Mesenteric fat pad (tissue), 1 donor: ENCODE measurements at places on chromosomes 6 and 20. TPM values are rescaled to one million over a fixed set of nuclear protein-coding genes. Genes with fewer than 3 reads are reported as not detected.
A peak's percentile ranks its signal among the peaks of the same experiment; 100 is the strongest.

DNA sequence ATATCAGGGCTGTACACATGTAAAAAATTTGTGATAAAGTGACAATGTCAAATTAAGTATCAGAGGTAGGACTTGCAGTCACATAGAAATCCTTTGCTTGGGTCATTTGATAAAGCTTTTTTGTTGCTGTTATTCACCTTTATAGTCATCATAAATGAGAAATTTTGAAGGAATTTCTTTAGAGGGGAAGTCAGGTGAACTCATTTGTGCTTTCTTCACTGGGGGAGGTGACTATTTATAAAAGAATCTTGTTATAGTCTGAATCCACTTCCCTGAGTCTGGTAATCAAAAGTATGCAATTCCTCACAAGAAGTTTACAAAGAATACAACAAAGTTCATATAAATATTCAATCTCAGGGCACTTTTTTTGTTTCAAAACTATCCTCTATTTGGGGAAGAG, 47.7 kb downstream of the FRK start:
- DNase-seq: no peak

GRCh38 chr6:152697634-152698033, at the start of gene MYCT1:
TSS of gene MYCT1 (plus strand) at chr6:152697897. CDS start at chr6:152697903, 6 bp downstream.
- DNase-seq: no peak

GRCh38 chr20:37329481-37330165, 16.3 kb upstream of the SRC start:
- DNase-seq: no peak

GRCh38 chr20:63709149-63709527, 1.3 kb downstream of the ZGPAT start:
- DNase-seq: no peak

GRCh38 chr6:34237316-34237721, 646 bp downstream of the HMGA1 start:
- DNase-seq: no peak

DNA sequence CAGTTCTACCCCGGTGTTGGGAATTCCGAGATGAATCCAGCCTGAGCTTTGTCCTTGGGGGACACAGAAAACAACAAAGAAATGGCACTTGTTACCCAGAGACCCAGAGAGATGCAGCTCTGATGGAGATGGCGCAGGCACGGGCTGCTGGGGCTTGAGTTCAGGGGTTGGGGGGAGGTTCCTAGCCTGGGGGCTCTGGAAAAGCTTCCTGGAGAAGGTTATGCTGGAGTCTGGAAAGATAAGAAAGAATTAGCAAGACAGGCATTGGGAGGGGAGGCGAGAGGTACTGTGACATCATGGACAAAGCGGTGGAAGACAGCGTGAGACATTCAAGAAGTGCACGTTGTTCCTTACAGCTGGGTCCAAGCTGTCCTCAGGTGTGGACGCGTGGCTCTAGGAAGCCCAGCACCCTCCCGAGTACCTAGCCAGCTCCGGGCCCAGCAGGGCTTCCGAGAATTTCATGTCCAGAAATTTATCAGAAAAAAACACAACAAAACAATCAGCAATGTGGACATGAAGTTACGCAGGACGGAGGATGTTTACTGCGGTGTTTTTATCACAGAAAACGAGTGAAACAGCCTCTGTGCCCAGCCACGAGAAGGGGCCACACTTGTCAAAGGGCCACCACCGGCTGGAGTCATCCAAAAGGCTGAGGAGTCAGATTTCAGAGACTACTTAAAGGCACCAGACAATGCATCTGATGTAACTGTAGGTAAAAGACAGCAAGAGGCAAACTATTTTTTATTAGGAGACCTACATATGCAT, 39.5 kb downstream of the C20orf203 start:
- no peak for DNase-seq

DNA sequence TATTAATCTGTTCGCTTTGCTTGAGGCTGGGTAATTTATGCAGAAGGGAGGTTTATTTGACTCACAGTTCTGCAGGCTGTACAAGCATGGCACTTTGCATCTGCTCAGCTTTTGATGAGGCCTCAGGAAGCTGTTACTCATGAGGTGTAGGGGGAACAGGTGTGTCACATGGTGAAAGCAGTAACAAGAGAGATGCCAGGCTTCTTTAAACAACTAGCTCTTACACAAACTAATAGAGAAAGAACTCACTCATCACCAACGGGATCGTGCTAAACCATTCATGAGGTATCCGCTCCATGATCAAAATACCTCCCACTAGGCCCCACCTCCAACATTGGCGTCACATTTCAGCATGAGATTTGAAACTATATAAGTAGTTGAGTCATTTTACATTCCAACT, 34.4 kb upstream of the GCLC start:
- DNase-seq: no peak

DNA sequence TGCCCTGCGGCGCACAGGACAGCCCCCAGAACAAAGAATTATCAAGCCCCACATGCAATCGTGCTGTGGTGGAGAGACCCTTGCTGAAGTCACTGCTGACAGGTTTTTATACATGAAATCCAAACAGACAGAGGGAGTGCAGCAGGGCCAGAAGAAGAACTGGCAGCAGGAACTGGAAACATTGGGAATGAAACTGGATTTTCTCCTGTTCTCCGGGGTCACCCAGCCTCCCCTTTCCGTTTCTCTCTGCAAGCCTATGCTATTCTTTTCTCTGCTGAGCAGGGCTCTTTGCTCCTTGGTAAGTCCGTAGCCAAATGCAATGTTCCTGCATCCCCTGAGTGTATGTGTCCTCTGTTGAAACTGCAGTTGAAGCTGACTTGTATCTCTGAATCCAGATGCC, 63.5 kb upstream of the QKI start:
- no peak for DNase-seq

- peak; percentile 68 for DNase-seq
These were observed 216.7 kb downstream of the ZDHHC14 start for GRCh38 chr6:157597461-157598312.

- DNase-seq: no peak
These were observed 484.7 kb downstream of the PRKN start for GRCh38 chr6:162242915-162243314.

- no peak for DNase-seq
These were observed 259.3 kb upstream of the TBX18 start for GRCh38 chr6:85023721-85024120.

DNA sequence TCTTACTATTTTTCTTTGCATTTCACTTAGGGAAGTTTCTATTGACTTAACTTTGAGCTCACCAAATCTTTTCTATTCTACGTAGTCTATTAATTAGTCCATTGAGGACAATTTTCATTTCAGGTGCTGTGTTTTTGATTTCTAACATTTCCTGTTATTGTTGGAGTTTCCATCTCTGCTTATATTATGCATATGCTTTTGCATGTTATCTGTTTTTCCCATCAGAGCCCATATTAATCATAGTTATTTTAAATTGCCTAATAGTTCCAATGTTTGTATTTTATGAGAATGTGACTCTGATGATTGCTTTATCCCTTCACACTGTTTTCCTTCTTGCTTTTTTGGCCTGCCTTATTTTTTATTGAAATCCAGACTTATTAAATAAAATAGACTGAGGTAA, 414.5 kb upstream of the OPRM1 start:
- no peak for DNase-seq

DNA sequence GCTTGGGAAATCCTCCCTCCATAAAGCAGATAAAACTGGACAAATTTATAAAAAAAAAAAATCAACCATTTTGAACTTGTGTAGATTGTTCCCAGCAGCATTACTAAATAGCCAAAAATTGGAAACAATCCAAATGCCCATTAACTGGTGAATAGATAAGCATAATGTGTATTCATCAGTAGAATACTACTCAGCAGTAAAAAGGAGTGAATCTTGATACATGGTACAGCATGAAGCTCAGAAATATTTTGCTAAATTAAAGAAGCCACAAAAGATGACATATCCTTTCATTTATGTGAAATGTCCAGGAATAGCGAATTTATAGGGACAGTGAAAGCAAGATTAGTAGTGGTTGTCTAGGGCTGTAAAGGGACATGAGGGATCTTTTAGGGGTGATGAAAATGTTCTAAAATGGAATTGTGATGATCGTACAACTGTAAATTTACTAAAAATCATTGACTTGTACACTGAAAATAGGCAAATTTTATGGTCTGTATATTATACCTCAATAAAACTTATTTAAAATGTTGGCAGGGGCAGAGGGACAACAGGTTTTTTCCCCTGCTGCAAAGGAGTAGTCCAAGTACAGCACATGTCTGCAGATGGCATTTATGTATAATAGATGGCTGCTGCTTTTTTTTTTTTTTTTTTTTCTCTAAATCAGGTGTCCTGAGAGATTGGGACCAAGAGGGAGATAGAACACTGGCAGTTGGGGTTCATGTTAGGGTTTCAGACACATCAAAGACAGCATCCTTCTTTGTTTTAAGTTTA, 59.5 kb downstream of the CBFA2T2 start:
- DNase-seq: no peak

- no peak for DNase-seq
These were observed 383.7 kb downstream of the CENPW start for GRCh38 chr6:126723541-126724170.

DNA sequence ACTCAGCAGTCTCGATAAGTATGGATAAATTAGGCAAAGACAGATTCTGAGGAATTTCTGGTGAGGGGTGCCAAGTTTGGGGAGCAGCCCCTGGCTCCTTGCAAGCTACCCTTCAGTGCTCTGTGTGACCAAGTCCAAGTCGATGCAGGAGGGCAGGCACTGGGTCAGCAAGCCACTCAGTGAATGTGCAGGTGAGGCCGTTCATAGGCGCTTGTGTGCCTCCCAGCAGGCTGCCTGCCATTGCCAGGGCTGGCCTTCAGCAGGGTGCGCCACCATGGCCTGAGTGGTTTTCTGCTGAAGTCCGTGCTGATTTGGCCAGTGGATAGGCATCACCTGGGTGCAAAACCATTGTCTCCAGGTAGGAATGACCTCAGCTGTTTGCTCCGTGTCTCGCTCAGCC, 3.3 kb upstream of the GNRH2 start:
- DNase-seq: no peak

GRCh38 chr6:53614676-53615075, 50.9 kb downstream of the KLHL31 start:
- no peak for DNase-seq

DNA sequence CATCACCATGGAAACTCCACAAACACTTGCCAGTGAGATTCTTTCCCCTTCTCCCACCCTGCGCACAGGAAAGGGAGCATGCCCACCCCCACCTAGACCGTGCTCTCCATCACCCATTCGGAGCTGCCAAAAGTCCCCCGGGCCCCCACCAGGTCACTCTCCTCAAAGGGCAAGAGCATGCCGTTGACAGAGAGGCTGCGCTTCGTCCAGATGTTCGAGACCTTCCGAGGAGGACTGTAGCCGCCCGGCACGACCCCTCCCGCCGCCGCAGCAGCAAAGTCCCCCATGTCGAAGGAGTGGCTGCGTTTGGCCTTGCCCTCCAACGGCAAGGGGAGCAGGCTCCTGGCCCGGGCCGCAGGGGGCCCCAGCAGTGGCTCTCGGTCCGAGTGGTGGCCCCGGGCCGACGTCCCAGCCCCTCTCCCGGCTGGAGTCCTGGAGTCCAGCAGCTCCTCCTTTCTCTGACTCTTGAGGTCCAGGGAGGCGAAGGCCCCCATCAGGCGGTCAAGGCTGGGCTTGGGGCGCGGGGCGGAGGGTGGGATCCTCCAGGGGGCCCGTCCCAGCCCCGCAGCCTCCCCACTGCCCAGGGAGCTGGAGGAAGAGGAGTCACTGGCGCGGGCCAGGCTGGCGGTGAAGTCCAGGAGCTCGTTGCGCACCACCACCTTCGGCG, 195.2 kb downstream of the LRFN2 start:
- no peak for DNase-seq

- no peak for DNase-seq
These were observed 765.9 kb downstream of the BCKDHB start for GRCh38 chr6:80872199-80872950.

GRCh38 chr6:113352029-113352801, 504.9 kb upstream of the MARCKS start:
- no peak for DNase-seq

DNA sequence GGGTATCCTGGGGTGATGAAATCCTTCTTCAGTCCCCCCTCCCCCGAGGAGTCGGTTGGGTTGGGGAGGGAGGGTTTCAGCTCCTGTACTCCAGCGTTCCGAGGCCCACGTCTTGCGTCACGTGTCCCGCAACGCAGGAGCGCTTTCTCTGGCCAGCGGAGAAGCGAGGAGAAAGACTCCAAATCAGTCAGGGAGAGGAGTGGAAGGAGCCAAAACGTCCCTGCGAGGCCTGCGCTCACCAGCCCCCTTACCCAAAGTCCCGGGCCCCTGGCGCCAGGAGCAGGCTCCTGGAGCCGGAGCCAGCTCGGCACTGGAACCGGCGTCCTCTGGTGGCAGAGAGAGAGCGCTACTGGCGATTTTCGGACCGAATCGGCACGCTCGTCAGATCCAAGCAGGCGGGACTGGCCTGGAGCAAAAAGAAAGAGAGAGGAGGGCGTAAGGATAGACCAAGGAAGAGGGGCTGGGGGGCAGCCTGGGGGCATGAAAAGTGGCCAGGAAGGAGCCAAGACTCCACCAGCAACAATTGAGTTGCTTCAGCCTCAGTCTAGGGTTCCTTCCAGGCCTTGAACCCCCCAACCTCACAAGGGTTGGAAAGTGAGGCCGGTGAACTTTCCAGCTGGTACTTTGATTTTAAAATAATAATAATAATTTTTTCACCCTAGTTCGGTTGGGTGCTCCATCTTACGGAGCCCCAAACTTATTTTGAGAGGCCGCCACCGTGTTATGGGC, at the start of gene GNAS:
GNAS (plus strand) TSS at position 174 of the 729 bp plus-strand sequence.
- peak; percentile 81 for DNase-seq

GRCh38 chr6:17984812-17985670, 2.4 kb downstream of the KIF13A start:
- DNase-seq: no peak

GRCh38 chr6:159606786-159607185, 86.3 kb downstream of the SOD2 start:
- DNase-seq: no peak

DNA sequence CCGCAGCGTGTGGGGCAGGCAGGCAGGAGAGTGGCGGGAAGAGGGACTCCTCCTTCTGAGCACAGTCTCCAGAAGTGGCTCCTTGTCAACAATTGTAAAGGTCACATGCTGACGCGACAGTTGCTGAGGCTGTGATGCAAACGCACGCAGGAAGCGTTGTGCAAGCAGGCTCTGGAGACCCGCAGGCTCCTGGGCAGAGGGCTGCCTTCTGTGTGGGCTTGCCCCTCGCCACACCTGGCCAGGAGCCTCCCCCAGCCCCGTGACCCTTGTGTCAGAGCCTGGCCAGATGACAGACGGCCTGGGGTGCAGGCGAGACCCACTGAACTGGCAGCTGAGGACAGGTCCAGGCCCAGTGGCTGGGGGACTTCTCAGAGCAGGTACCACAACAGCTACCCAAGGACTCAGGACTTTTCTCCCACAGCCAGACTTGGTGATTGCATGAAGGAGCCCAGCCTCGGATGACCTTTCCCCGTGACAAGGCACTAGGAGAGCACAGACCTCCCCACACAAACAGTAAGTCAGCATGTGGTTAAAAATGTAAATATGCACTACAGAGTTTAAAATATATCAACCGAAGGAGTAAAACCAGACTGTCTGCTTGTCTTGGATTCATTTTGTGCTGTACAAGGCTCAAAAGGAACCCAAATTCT, 222.1 kb upstream of the RREB1 start:
- no peak for DNase-seq

C6orf120 gene
- 34.4 TPM for total RNA-seq

SPATA25 gene
- 4.0 TPM for total RNA-seq

PLN gene
- 5.6 TPM for total RNA-seq

RNF182 gene
- 1.7 TPM for total RNA-seq

HLA-DRB5 gene
- total RNA-seq: 118 TPM

LPA gene
- not detected for total RNA-seq

FAM209A gene
- total RNA-seq: 0.45 TPM

PPIL6 gene
- 2.3 TPM for total RNA-seq

JAG1 gene
- 96.7 TPM for total RNA-seq
